ENCODE measurements at places on chromosomes 3 and 15.

DNA sequence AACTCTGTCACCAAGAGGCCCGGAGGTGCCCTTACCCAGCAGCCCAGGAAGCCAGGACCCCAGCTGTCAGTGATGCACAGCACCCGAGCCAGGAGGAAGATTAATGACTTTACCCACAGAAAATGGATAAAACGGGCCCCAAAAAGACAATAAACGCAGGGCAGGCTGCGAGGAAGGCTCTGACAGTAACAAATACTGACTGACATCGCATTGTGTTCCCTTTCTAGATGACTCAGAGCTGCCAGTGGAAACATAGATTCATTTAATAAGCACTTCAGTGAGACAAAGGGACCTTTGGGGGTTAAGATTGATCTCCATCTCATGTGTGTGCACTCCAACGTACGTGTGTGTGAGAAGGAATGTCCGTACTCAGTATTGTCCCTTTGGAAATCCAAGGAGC, 225.3 kb upstream of the PPP2R3A start:
- DNase-seq, result no peak

DNA sequence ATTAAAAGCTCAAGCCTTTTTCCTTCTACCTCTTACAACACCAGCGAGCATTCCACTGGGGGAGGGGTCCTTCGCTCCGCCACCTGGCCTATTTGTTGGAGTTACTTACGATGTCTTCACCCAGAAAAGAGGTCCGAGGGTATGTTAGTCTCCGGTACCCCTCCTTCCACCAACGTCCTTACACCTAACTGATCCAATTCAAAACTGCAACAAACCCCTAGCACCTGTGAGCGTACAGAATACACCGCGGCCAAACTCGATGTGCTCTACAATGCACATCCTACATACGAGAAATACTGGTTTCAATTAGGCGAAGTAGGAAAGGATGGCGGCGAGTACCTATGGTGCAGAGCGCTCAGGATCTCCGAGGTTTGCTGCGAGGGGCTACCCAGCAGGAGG, 944 bp downstream of the SLITRK3 start:
- DNase-seq, result no peak

GRCh38 chr15:48025118-48025517, 95.7 kb upstream of the SLC24A5 start:
- no peak for DNase-seq

GRCh38 chr15:38266247-38266986, 13.8 kb downstream of the SPRED1 start:
- no peak for DNase-seq

- no peak for DNase-seq
Observed at GRCh38 chr3:143643905-143644304, 204.4 kb downstream of the SLC9A9 start.

DNA sequence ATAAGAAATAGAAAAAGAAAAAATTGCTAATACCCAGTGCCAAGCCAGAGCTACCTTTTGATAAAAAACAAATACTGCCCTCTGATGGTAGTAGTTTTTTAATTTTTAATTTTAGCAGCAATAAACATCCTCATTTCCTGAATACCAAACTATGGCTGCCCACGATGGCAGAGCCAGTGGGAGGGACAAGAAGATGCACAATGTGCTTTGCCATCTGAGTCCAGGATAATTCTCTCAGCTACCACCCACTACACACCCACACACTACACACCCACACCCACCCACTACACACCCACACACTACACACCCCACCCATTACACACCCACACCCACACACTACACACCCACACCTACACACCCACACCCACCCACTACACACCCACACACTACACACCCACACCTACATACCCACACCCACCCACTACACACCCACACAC, 17.8 kb downstream of the CEP19 start:
- DNase-seq, result no peak

DNA sequence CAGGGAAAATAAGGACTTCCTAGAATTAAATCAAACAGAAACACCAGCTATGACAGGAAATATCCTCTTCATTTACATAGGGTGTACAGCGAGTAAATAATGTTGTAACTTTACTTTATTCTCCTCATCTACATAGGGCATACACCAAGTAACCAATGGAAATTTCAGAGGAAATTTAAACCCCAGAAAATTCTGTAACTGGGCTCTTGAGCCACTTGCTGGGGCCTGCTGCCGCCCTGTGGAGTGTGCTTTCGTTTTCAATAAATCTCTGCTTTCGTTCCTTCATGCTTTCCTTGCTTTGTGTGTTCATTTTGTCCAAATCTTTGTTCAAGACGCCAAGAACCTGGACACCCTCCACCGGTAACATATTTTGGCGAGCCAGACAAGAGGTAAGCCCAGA, 990.4 kb upstream of the CADM2 start:
- no peak for DNase-seq

DNA sequence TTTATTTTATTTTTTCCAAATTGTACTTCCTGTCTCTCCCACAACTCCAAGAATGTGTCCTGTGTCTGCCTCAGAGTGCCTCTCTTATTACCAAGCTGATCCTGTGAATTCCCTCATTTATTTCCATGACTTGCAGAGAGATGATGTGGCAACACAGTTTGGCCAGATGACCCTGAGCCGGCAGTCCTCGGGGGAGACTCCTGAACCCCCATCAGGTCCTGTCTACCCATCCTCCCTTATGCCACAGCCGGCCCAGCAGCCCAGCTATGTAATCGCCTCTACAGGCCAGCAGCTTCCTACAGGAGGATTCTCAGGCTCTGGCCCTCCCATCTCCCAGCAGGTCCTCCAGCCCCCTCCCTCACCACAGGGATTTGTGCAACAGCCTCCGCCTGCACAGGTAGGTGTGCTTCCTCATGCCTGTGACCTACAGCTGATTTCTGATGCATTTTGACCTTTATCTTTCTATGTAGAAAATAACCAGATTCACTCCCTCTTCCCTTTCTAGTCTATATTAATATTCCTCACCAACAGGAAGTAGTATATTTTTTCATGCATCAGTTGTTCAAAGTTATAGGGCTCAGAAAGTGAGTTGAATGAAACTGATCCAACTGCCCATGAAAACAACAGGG, 100.0 kb downstream of the ARPP21 start:
- DNase-seq, result no peak

DNA sequence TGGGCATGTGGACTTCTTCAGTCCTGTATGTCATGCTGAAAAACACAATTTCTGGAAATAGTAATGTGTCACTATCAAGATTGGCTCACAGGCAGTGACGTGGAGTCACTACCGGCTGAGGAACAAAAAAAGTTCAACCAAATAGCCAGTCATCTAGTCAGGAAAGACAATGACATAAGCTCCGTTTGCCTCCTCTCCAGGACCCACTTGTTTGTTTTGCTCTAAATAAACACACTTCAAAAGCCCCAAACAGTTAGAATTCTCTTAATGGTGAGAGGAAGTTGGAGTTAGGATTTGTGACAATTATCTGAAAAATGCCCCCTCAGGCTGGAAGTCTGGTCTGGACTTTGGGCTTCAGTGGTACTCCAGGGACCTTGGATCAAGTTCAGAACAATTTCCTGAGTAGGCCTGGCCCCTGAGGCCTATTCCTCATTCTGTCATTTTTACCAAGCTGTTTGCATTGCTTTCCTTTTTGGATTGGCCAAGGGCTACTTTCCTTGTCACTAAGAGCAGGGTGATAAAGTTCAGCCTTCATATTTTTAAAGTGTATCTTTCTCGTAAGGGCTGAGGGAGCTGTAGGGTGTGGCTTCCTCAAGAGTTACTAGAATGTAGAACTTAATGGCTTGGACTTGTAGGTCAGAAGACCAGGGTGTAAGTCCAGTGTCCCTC, 98.9 kb downstream of the EOMES start:
- DNase-seq, result no peak

- DNase-seq, result no peak
Observed at GRCh38 chr15:58490888-58491473, 59.2 kb downstream of the LIPC start.

DNA sequence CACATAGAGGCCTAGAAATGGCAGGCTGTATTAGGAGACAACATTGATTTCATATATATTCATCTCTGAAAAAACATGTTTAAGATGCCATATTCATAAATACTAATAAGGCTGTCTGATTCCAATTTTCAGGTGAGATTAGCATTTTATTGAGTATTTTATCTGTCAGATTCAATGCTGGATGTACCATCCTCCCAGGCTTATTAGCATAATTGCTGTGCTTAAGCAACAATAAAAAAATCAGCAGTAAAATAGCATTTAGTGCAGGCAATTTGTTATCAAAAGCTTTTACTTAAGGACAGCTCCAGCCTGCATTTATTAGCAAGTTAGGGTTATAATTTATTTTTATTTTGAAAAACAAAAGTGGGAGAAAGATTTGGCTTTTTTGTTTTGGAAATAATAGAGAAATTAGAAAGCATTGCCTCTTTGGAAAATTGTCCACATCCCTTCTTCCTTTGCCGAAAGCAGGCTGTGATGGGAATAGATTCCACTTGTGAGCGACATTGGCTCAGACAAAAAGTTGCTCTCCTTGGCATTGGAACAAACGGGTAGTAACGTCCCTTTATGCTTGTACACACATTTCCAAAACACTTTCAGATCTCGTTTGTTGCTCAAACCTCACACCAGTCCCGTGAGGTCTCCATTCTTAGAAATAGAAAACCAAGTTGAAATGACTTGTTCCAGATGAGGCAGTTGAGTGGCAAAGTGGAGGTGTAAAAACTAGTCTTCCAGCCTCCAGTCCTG, 134.0 kb downstream of the LPP start:
- DNase-seq, result no peak

GRCh38 chr15:71691458-71692417, 118.6 kb upstream of the NR2E3 start:
- DNase-seq, result no peak

DNA sequence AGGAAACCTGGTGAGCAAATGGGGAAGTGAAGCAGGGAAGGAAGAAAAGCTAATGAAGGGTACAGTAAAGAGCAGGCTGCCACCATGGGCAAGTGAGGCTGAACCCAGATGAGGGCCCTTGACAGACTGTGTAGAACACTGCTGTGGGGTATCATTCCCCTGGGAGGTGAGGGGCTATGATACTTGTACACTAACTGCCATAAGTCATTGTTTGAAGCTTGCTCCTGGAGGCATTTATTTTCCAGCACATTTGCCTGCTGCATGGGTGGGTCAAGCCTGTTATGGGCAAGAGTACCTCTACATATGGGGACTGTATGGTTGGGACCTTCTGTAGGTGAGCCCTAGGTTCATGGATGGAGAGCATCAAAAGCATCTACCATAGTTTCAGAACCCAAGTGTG, 57.4 kb downstream of the POMGNT2 start:
- DNase-seq, result no peak

DNA sequence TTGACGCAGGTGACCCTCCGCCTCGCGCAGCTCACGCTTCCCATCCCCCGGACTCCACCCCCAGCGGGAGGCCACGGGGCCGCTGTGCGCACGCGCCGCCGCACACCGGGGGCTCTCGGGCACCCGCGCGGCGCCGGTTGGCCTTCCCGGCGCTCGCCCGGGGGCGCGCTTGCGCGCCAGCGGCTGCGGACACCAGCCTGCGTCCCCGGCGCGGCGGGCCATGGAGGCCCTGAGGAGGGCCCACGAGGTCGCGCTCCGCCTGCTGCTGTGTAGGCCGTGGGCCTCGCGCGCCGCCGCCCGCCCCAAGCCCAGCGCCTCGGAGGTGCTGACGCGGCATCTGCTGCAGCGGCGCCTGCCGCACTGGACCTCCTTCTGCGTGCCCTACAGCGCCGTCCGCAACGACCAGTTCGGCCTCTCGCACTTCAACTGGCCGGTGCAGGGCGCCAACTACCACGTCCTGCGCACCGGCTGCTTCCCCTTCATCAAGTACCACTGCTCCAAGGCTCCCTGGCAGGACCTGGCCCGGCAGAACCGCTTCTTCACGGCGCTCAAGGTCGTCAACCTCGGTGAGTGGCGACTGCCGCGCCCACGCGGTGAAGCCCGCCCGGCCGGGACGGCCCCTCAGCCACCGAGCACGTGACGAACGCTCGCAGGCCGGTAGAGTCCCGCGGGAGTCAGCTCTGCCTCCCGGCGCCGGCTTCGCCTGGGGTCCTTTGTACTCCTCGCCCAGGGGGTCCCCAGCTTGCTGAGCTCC, at the start of gene C15orf61:
TSS of gene C15orf61 (plus strand) at position 103 of the 754 bp plus-strand sequence. CDS start at position 221, 118 bp downstream.
- DNase-seq, result peak; percentile 89

GRCh38 chr3:3015185-3016089, 94.7 kb downstream of the IL5RA start:
- no peak for DNase-seq

DNA sequence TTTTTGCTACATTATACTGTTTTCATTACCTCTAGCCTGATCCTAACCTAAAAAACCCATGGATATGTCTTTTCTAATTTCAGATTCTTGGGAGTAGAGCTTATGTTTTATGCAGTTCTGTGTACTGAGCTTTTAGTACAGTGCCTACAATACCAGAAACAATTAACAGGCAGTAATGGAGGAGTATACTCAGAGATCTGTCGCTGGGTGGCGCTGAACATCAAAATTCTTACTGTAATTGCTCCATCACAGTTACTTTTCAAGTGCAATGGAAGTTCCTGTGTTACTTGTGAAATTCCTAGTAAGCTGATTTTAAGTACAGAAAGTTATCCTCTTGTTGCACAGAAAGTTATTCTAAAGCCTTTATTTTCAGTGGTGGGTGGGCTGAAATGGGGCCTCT, 66.9 kb downstream of the RNF13 start:
- DNase-seq, result peak; percentile 51

DNA sequence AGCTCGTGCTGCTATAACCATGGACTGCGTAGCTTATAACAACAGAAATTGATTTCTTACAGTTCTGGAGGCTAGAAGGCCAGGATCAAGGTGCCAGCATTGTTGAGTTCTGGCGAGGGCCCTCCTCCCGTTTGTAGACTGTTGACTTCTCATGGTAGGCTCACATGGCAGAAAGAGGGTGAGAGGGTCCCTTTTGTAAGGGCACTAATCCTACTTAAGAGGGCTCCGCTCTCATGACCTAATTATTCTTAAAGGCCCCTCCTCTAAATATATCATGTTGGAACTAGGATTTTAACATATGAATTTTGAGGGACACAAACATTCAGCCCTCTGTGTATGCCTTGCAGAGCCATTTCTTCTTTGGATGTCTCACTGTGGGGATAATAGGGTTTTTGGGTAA, 28.8 kb upstream of the PYDC2 start:
- DNase-seq, result no peak

DNA sequence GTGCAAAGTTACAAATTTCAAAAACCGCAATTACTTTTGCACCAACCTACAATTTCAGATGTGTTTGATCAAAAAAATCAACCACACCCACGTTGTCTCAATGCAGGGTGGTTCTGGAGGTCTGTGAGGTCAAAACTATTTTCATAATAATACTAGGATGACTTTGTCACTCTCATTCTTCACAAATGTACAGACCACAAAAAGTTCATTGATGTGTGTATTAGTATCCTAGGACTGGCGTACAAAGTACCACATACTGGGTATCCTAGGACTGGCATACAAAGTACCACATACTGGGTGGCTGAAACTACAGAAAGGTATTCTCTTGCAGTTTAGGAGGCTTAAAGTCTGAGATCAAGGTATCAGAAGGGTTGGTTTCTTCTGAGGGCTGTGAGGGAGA, 13.0 kb downstream of the SUCLG2 start:
- no peak for DNase-seq

- DNase-seq, result no peak
Observed at GRCh38 chr15:94353488-94353820, 122.1 kb downstream of the MCTP2 start.
